ENCODE measurements at places on chromosomes 4 and X.

GRCh38 chr4:8019396-8020365 lies 80.0 kb upstream of the AFAP1 start:
- DNase-seq: no peak

- no peak for DNase-seq
Measured at GRCh38 chrX:103513067-103513466, 6.2 kb downstream of the RAB40A start.

- DNase-seq: no peak
Measured at GRCh38 chr4:148442832-148443511, 758 bp upstream of the NR3C2 start.

- DNase-seq: no peak
Measured at GRCh38 chr4:176319151-176319703, 539 bp upstream of the SPCS3 start.

DNA sequence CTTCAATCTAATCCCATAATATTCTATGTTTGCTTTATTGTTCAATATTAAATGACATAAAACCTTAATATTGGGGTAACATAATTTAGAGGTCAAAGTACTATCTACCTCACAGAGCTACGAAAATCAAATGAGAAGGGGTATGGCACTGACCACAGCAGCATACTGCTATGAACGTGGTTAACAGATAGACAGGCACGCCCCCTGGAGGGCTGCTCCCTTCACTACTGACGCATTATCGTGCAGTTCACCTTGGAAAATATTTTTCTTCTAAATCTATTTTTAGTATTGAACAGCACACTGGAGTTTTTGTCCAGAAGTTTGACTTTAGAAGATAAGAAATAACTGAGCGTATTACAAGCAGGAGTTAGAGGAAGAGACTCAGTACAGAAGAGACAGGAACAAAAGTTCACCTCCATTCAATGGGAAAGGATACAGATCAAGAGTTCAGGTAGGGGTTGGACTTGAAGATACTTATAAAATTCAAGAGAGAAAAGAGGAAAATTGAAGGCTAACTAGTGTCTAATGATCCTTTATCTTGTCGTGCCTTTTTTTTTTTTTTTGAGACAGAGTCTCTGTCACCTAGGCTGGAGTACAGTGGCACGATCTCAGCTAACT lies 22.7 kb downstream of the MAP9 start:
- peak; percentile 8 for DNase-seq

GRCh38 chr4:160117686-160118085 lies 1014.8 kb downstream of the RAPGEF2 start:
- no peak for DNase-seq

DNA sequence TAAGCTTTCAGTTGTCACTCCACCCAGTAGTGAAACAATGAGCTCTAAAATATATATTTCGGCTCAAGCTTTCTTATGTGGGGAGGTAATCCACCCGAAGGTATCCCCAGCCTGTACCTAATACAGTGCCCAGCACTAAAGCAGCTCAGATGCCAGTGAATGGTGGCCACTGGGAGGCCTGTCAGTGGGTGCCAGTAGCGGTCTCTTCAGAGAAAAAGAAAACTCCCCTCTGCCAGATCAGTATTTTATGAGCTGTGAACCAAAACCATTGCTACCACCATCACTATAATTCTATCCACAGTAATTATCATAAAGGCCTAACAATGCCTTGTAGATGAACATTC lies 835 bp upstream of the NFKB1 start:
- peak; percentile 25 for DNase-seq

DNA sequence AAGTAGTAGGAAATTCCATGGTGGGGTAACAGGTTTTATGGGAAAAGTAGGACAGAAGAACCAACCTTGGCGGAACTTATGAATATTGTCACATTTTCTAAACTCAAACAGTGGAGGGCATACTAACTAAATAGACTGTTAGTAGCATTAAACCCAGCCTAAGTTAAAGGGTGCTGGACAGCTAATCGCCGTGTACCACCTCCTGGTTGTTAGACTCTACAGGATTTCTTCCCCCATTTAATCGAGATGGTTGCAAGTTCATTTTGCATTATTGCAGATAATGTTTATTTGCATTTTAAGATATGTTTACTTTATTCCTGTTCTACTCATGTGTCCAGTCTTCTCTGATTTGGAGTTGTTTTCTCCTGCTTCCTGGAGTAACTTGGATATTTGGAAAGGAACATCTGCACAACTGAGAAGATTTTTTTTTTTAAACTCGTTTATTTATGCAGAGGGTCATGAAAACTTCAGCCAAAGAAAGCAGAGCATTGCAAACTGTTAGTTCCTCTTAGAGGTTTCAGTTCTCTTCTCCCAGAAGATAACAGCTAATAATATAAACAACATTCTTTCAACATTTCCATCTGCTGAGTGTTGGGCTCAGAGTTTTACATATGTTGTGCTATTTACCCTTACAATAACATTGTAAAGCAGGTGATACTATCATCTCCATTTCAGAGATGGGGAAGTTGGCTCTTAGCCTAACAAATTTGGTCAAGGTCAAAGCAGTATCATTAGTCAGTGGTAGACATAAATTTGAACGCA lies 51.5 kb upstream of the TBC1D9 start:
- peak; percentile 2 for DNase-seq

- DNase-seq: no peak
Measured at GRCh38 chrX:137847376-137847775, 281.4 kb downstream of the ZIC3 start.

DNA sequence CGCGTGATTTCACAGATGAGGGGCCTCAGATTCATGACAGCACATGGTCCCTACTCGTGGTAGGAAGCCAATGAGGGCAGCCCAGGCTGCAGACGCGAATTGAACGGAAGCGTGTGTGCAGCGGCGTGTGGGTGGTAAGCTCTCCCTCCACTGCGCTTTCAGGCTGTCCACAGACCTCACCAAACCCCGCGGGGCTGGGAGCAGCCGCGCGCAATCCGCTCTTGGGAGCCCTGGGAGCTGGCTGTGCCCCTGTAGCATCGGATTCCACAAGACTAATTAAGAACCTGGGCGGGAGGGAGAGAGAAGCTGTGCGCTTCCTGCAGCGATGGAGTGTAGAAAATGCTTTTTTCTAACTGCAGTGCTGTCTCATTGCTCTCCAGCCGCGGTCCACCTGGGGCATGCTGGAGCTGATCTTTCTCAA lies 134.9 kb downstream of the STOX2 start:
- no peak for DNase-seq

- no peak for DNase-seq
Measured at GRCh38 chrX:53133400-53133799, 39.5 kb downstream of the KANTR start.

DNA sequence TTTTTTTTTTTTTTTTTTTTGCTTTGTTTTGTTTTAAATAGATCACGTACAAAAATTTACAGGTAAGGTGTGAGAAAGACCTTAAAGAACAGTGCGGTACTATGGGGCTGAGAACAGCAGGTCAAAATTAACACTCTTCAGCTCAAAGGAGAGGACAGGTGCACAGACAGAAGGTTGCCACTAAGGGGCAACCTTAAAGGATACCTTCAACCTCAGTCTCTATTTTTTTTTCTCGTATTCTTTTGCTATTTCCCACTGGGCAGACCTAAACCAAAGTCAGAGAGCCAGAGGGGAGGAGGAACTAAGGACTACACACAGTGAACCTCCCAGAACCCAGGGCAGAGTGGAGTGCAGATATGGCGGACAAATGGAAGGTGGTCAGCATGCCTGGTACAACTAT lies 1984.3 kb upstream of the IGFBP7 start:
- no peak for DNase-seq

GRCh38 chr4:119832776-119833175 lies 204.2 kb upstream of the PDE5A start:
- DNase-seq: no peak

DNA sequence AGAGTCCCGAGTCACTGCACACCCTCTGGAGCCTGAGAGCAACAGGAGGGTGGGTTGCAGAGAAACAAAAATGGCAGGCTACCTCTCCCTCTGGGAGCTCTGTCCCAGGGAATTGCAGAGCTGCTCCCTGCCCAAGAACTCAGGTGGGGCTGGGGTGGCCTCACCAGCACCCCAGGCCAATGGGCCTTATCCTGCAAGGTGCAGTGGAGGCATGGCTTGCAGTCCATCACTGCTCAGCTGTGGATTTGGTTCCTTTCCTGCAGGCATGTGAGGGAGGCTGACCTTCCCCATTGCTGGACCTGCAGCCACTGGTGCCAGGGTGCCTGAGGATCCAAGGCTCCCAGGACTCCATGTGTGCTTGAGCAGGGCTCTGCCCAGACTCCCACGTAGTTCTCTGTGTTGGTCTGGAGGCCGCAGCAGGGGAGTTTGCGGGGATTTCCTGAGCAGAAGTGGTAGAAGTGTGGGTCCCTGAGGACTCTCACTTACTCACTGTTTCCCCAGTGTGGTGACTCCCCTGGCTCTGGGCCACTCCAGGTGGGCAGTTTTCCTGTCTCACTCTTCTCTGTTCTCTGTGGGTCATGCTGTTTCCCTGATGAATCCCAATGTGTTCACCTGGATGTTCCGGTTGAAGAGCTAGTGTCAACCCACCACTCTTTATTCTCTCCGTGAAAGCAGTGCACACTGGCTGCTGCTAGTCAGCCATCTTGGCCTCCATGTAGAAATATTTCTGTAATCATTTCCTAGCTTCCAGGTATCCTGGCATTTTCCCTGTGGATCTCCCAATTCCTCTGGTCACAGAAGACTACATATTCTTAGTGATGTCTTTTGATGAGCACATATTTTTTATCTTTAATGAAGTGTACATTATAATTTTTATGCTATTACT lies 82.3 kb downstream of the ARHGAP24 start:
- no peak for DNase-seq

GRCh38 chr4:184740980-184741391 lies 7.1 kb upstream of the CENPU start:
- no peak for DNase-seq

DNA sequence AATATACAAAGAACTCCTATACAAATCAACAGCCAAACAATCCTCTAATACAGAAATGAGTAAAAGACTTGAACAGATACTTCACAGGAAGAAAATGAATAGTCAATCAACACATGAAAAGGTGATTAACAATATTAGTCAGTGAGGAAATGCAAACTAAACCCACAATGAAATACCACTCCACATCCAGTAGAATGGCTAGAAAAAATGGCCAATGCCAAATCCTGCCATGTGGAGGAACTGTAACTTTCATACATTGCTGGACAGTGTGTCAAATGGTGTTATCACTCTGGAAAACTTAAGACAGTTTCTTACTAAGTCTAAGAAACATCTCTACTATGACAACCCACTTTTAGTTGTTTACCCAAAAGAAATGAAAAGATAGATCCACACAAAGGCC lies 59.5 kb downstream of the NSG1 start:
- peak; percentile 18 for DNase-seq

- DNase-seq: peak; percentile 61
Measured at GRCh38 chr4:4334798-4335520, 44.9 kb downstream of the ZBTB49 start.

DNA sequence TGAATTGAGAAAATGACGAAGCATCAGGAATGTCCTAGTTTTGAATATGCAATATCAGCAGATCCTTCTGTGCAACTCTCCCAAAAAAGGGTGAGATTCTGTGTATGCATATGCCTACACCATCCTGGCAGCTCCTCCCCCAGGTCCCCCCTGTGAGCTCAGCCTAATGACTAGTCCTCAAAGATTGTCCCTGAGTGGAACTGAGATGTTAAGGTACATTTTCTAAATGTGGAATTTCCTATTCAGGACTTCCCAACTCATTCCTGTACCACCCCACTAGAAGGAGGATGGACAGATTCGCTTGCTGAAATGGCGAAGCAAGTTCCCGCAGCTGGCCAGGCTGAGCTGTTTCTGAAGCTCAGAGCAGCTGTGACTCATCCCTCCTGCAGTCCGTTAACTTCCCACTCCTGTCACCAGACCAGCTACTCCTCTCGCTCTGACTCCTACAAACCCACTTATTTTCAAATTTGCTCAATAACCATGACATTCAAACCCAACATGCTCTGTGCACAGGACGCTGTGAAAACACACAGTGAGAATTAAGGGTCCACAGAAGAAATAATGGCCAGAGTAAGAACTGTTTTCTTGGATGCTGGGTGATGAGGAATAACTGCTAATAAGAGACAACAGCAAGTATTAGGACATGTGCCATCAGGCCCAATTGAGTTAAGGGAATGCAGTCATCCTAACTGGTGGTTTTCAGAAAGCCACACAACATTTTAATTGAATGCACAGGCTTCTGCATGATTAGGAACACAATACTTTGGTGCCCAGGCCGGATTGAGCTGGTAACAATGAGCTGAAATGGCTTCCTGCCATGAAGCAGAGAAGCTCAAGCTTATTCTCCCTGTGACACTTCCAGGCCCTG lies 40.0 kb upstream of the IRF2 start:
- peak; percentile 76 for DNase-seq

- peak; percentile 55 for DNase-seq
Measured at GRCh38 chrX:101287402-101287801, 3.7 kb downstream of the TAF7L start.

- peak; percentile 51 for DNase-seq
Measured at GRCh38 chr4:156763511-156763910, 208.1 kb downstream of the PDGFC start.

DNA sequence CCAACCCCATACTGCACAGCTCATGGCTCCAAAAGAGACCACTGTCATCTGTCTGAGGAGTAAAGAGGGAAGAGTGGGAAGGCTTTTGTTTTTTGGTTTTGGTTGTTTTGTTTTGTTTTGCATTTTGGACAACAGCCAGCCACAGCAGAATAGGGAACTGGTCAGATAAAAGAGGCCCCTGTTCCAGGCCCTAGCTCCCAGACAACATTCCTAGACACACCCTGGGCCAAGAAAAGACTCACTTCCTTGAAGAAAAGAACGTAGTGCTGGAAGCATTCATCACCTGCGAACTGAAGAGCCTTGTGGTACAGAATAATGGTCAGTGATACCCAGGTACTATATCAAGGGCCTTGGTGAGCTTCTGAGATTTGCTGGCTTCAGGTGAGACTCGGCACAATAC lies 619.4 kb upstream of the SPANXN1 start:
- no peak for DNase-seq

DNA sequence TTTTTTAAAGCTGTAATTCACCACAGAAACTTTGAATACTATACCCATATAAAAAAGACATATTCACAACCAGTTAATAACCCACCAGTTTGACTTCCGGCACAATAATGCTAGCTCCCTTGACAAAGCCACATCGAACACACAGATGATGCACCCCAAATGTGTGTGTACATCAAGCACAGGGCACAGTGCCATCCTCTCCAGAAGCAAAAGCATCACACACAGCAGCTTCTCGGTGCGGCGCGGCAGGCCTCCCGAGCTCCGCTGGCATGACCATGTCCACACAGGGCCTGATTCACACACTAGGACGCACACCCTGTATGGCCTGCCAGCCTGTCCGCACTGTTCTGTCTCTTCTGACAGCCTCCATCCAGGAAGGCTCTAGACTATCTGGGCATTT lies 88.0 kb downstream of the LEF1 start:
- DNase-seq: no peak

- no peak for DNase-seq
Measured at GRCh38 chr4:7199771-7200441, 7.6 kb downstream of the SORCS2 start.
